Panc1 (cell line): ENCODE measurements at places on chromosomes 5 and 9. TPM values are rescaled to one million over a fixed set of nuclear protein-coding genes. Genes with fewer than 3 reads are reported as not detected.

- DNase-seq = no peak
Measured at GRCh38 chr9:88747768-88748167, 212.8 kb downstream of the NXNL2 start.

GRCh38 chr5:6544561-6544935 is 88.3 kb downstream of the NSUN2 start:
- DNase-seq = no peak

GRCh38 chr9:107105784-107106183 is 177.3 kb upstream of the RAD23B start:
- no peak for DNase-seq

OR1J2 gene
- not detected for total RNA-seq

GRCh38 chr5:177183766-177184360 is 50.3 kb downstream of the NSD1 start:
- DNase-seq = no peak

DNA sequence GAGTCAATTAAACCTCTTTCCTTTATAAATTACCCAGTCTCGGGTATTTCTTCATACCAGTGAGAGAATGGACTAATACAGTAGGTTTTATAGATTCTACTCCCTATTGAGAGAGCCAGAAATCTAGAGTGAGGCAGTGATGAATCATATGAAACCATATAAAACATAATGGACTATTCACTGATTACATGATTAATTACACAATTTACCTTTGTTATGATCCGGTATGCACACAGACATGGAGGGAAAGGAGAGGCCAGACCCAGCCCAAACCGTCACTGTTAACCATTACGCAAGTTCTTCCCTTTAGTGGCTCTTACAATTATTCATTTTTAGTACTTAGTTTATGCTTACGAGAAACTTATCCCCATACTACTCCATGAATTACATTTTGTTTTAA is 205.0 kb downstream of the DNAH5 start:
- DNase-seq = no peak

DNA sequence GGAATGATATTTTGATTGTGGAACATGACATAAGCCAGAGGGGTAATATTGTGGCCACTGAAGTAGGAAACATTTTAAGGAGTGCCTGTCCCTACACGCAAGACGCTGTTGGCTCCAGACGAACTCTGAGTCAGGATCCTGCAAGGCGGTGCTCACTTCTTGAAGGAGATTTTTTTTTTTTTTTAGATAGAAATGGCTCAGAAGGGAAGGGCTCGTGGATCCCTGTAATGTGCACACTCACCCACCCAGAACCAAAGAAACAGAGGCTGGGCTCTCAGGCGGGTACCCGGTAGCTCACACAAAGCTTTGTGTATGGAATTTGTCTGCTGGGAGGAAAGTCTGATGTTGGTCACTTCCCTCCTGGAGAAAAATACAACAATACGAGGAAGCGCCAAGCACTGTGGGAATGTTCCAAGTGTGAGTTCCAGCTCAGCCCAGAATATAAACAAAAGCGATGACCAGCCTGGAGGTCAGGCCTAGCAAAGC is 25.7 kb downstream of the RAPGEF1 start:
- no peak for DNase-seq

DNA sequence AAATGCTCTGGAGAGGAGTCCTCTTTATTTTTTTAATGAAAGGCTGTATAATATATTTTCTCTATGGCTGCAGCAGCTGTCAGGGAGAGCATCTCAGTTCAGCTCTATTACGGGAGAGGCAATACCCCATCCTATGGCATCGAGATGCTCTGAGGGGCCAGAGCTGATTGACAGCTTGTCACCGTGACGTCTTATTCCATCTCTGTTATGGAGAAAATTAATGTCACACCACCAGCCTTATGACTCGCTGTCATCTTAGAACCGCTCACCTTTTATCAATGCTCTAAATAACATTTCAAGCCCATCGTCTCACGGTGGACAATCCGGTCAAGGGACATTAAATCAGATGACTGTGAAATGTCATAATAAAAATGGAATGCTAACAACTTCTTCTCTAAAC is 273.5 kb downstream of the SLF1 start:
- DNase-seq = no peak
